Natural killer cell (primary cell): ENCODE measurements at places on chromosomes 7 and 10.
A peak's percentile ranks its signal among the peaks of the same experiment; 100 is the strongest.

DNA sequence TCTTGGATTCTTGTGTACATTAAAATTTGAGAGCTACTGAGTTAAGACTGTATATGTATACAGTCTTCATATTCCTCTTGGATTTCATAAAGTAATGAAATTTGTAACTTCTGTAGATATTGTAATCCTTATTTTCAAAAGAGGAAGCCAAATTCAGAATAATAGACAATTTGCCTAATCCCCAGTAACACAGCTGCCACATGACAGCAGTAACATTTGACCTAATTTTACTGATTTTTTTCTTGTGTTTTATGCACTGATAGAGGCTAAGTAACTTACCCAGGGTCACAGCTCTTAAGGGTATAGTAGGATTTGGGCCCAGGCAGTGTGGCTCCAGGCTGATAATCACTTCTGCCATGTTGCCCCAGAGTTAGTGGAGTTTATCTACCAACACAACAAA lies 40.4 kb upstream of the IL6 start:
- no peak for DNase-seq

DNA sequence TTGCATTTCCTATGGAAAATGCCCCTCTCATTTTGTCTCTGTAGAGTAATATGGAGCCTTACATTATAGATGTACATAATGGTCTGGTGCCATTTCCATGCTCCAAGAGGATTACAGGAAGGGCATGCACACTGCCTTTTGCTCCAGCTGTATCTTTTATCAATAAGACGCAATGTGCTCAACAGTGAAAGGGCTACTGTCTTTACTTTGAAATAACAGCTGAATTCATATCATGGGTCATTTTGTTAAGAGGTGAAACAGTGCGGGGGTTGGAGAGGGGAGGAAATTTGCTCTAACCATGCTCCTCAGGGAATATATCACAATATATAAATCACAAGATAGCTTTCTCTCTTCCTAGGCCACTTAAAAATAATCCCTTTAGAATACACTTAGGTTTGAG lies 77.7 kb downstream of the ICA1 start:
- DNase-seq = no peak

- no peak for DNase-seq
Measured at GRCh38 chr10:80333983-80334382, 22.6 kb downstream of the DYDC1 start.

- no peak for DNase-seq
Measured at GRCh38 chr7:149306854-149307253, 44.9 kb downstream of the ZNF783 start.

DNA sequence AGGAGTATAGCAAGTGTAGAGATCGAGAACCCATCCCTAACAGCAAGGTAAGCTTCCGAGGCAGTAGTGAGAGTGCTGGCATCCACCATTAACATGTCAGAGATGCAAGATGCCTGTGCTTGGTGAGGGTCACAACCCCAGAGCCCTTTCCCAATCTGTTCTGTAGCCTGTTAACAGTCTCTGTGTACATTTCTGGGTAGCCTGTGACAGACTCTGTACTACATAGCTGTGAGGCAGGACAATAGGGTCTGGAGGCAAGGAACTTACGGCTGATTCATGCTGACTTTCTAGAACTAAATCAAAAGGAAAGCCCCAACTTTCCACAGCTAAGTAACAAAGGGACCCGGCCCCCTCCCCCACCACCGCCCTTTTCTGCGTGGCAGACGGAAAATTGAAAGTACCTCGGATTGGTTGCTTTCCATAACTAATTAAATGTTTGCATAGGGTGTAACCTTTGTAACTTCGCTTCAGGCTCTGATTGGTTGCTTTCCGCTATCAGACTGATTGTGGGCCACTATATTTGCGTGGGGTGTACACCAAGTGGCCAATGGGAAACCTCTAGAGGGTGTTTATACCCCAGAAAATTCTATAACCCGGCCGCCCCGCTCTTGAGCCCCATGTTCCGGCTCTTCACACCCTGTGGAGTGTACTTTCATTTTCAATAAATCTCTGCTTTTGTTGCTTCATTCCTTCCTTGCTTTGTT lies 1.4 kb upstream of the TMEM168 start:
- DNase-seq = no peak

DNA sequence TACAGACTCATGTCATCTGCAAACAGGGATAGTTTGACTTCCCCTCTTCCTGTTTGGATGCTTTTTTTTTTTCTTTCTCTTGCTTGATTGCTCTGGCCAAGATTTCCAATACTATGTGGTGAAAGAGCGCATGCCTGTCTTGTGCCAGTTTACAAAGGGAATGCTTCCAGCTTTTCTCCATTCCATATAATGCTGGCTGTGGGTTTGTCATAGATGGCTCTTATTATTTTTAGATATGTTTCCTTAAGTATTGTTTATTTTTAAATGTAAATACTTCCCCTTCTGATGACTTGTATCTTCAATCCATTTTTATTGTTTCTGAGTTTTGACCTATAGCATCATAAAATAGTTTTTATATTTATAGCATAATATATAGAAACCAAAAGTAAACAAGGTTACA lies 17.9 kb downstream of the FAM237B start:
- DNase-seq = no peak

DNA sequence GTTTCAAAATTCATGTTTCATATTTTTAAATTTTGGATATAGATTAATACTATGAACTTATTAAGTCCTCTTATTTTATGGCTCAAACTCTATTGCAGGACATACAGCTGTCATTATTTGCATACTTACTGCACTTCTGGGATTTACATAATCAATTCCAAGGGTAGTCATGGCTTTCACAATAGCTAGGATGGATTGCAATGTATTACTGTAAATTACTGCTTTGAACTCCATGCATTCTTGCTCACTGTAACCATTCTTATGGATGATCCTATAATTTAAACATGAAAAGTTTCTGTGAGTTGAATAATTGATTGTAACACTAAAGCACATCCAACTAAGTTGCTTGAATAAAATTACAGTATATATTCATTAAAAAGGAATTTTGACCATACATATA lies 23.5 kb downstream of the GNAT3 start:
- DNase-seq = no peak

GRCh38 chr7:80847027-80847426 lies 71.8 kb downstream of the SEMA3C start:
- no peak for DNase-seq

- no peak for DNase-seq
Measured at GRCh38 chr10:128124813-128125403, 1.3 kb downstream of the MKI67 start.

- DNase-seq = no peak
Measured at GRCh38 chr10:74024600-74024999, 26.7 kb downstream of the VCL start.

DNA sequence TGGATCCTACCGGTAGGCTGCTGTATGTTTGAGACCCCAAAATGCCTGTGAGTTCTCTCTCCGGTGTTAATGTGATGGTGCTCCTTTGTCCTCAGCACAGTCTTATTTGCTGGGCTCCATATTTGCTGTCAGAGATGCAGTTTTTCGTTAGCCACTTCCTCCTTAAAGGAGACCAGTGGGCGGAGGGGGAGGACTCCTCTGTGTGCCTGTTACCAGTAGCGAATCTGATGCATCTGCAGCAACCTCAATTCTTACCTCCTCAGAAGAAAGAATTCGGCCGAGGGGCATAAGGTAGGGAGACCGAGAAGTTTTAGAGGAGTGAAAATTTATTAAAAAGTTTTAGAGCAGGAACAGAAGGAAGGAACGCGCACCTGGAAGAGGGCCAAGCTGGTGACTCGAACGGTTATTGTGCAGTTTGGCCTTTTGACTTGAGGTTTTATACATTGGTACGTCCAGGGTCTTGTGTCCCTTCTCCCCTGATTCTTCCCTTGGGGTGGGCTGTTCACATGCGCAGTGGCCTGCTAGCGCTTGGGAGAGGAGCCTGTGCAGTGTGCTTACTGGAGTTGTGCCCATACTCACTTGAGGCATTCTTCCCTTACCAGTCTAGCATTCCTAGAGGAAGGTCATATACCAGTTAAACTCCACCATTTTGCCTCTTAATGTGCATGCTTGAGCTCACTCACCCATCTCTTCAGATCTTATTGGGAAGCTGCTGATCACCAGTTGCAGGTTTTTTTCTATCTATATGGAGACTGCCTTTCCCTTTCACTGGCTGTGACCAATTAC lies 49.5 kb downstream of the GNAI1 start:
- DNase-seq = no peak

DNA sequence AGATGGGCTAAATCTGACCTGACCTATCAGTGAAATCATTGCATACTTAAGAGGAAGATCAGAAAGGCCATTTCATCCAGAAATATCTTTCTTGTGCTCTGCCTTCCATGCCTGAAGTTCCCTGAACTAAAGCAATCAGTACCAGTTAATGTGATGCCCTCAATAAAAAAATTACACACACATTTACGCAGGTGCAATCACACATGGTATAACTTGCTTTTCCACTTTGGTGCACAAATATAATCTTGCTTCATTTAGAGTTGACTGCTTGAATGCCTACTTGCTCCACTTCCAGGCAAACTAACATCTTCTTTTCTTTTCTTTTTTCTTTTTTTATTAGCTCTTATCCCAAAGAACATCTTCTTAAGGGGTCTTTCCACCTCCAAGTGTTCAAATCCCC lies 58.3 kb upstream of the KIF5B start:
- no peak for DNase-seq

DNA sequence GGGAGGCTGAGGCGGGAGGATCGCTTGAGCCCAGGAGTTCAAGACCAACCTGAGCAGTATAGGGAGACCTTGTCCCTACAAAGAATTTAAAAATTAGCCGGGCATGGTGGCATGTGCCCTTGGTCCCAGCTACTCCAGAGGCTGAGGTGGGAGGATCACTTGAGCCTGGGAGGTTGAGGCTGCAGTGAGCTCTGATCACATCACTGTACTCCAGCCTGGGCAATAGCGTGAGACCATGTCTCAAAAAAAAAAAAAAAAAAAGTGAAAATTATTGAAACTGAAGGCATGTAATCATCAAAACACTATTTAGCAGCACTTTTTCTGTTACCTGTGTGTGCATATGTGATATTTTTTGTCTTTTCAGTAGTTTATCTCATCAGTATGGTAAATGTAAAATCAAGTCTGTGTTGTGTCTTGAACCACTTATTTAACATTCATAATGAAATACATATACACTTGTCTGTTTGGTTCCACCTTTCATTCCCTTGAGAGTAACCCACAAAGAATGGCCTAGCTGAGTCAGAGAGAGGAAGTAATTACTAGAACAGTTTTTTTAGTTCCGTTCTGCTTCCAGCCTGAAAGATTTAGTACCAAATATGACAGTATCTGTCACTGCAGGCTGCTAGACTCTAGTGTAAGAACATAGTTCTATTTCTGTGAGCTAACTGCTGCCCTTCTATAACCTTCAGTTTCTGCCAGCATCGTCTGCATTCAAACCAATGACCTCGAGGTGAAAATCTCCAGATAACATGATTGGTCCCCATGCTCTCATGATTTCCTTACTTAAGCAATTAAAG lies 68.6 kb downstream of the MMRN2 start:
- DNase-seq = no peak

DNA sequence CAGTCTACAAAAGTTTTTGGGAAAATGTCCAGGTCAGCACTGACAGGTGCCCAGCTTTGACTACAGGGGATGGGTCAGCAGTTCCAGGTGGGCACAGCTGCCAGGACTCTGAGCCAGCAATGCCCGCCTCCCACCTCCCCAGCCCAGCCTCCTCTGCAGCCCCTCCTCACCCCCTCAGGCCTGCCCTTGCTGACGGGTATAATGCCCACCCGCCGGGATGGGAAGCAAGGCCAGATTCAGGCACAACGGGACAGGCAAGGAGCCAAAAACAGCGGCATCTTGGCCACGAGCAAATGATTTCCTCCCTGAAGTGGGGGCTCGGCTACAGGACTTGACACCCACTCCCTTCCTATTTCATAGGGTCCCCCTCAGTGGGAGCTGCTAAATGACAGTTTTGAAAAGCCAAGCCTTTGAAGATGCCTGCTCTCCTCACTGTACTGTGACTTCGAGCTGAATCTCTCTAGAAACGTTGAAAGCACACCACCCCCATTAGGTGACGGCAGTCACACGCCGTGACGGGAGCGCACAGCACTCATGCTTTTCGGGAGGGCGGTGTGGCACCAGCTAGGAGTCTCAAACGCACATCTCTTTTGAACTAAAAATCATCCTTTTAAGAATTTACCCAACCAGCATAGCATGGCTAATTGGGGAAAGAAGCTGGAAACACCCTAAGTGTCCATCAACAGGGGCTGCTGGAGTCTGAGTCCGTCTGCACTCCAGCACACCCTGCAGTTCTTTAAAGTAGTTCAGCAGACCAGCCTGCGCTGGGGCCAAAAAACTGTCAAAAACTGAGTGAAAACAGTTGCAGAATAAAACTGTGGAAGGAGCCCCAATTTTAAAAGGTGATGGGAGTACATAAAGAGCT lies 29.6 kb downstream of the MAD1L1 start:
- DNase-seq = no peak

DNA sequence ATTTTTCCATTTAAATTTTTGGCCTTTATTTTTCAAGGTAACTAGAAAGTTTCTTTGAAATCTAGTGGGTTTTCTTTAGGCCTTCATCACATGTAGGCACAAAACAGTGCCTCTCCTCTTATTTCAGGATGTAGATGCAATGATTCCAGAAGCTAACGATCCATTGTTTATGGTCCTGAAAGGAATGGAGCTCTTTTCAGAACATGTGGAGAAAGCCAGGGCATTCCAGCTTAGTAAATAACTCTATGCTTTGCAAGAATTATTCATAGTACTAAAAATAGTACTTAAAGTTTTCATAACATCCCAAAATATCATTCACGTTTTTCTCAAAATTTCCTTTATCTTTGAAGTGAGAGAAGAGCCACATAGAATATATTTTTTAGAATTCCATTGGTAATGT lies 91.3 kb downstream of the DYNC1I1 start:
- no peak for DNase-seq

- no peak for DNase-seq
Measured at GRCh38 chr7:90530263-90530662, 60.8 kb downstream of the PTTG1IP2 start.

GRCh38 chr7:107982042-107982840 lies 20.7 kb downstream of the LAMB1 start:
- DNase-seq = no peak

GRCh38 chr10:102620591-102621442 lies 23.5 kb upstream of the TRIM8 start:
- no peak for DNase-seq

- peak; percentile 69 for DNase-seq
Measured at GRCh38 chr10:49177391-49178355, 10.5 kb downstream of the TMEM273 start.

DNA sequence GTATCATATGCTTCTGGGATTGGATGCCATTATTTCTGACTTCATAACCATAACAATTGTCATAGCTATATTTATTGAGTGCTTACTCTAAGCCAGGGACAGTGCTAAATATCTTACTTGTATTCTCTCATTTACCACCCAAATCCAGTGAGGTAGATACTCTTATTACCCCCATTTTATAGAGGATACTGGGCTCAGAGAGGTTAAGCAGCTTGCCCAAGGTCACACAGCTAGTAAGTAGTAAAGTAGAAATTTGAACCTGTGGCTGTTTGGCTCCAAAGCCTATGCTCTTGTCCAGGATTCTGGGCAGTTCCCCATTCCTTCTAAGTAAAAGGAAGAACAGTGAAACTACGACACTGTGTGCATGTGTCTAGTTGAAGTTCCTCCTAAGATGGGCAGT lies 56.5 kb downstream of the COL13A1 start:
- DNase-seq = no peak

GRCh38 chr7:43072530-43072929 lies 39.9 kb upstream of the HECW1 start:
- DNase-seq = no peak

GRCh38 chr10:34131152-34131551 lies 683.9 kb downstream of the PARD3 start:
- DNase-seq = no peak
